Esophagus muscularis mucosa (tissue), 4 donors: ENCODE measurements at places on chromosomes 13 and 19. TPM values are rescaled to one million over a fixed set of nuclear protein-coding genes. Genes with fewer than 3 reads are reported as not detected.
A peak's percentile ranks its signal among the peaks of the same experiment; 100 is the strongest.

- DNase-seq, result peak; percentile 60
These were observed 510.5 kb downstream of the IRS2 start for GRCh38 chr13:109275852-109276251.

LILRA5 gene
- 1.5 TPM for total RNA-seq

BCAM gene
- 76.5 TPM for total RNA-seq

CGB2 gene
- total RNA-seq, result not detected

TNFSF9 gene
- total RNA-seq, result not detected

LCP1 gene
- 18.2 TPM for total RNA-seq

DNA sequence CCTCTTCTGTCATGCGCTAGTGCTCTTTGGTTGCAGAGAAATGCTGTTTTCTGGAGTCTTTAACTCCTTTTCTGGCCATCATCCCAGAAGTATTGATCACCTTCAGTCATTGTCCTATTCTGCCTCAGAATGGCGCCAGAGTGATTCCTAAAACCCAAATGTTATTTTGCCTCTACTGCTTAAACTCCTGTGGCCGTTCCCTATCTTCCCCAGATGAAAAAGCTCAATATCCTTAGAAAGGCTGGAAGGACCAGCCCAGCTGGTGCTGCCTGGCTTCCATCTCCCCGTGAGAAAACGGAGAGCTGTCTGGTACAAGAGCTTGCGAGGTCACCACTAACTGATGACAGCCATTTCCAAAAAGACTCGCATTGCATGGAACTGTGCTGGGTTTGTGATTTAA, 179.1 kb downstream of the RBM26 start:
- DNase-seq, result no peak

- DNase-seq, result no peak
These were observed 9.0 kb downstream of the RHPN2 start for GRCh38 chr19:33055718-33056117.

DNA sequence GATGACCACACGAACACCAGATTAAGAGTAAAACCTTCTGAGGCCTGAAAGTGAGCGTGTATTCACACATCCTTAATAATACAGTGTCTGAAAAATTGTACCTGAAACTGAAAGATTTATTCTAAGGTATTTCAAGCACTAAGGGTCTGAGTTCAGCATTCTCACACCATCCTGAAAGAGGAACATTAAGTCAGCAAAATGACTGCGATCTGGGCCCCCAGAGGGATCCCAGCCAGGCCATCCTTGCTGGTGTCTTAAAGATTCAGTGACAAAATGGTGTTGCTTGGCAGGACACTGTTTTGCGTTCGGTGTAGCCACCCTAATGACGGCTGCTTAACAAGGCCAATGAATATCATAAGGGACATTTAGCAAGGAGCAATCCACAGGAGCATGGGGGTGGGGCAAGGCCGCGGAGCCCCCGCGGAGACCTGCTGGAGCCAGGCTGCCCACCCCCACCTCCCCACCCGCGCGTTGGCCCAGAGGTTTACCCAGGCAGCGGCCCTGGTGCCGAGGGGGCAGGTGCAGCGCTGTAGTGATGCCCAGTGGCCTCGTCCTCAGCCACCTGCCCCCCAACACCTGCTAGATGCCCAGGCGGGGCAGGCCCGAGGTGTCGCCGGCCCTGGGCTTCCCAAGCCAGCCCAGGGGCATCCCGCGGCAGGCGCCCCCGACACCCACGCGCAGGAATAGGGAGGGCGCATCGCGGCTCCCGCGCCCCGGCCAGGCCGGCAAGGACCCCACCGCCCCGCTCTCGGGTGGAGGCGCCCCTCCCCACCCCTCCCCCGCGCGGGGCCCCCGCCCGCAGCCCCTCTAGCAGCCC, 742 bp downstream of the NALCN start:
- peak; percentile 62 for DNase-seq

TYROBP gene
- 49.0 TPM for total RNA-seq

- DNase-seq, result no peak
These were observed 21.5 kb upstream of the GPR18 start for GRCh38 chr13:99279637-99280036.

DNA sequence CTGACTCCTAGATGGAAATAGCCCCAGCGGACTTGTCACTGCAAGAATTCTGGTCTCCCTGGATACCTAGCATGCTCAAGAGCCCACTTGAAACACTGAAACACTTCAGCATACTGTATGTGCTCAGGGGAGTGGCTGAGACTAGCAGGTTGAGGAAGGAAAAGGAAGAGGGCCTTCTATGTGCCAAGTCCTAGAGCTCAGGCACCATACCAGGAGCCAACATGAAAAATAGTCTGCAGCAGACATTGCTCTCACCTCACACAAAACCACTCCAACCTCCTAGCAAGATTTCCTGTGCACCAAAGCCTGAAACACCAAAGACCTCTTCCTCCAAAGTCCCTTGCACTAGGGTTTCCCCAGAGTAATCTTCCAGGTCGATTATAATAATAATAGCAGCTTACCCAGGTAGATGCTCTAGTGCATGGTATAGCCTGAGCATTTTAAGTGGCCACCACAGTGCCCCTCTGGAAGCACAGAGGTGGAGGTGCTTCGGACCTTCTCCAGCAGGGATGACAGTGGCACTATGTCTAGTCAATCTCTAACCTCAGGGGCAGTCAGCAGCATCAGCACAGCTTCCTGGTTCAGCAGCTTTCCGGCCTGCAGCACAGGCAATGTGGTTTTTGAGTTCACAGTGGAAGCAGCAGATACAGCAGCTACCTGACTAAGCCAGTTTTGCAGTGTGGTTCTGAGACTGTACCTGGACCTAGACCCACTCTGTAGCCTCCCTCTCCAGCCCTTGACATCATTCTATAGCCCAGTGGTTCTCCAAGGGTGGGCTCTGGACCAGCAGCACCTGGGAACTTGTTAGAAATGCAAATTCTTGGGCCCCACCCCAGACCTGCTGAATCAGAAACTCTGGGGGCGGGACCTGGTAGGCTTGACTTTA, 45.6 kb upstream of the UBE2L5 start:
- DNase-seq, result no peak

DNA sequence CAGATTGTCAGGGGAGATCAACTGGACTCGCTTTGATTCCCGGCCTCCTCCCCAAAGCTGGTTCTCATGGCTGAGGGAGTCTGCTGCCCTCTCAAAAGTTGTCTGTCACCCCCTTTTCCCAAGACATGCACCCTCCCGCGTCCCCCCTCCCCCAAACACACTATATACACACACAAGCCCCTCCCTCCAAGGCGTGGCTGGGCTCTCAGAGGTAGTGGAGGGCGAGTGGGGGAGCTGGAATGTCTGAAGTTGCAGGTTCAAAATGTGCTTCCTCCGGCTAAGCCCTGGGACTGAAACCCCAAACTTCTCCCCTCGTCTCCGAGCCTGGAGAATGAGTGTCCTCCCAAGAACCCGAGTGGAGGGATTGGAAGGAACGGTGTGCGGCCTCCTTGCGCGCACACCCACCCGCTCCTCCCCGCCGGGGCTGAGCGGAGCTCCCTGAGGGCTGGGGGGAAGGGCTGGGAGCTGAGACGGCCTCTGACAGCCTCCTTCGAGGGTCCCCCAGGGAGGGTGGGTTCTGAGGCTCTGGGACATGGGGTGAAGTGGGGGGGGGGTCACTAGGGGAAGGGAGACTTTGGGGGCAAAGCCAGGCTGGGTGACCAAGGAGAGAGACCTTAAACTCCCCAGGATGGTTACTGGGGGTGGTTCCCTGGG, 9.9 kb upstream of the MEIS3 start:
- DNase-seq, result no peak

DNA sequence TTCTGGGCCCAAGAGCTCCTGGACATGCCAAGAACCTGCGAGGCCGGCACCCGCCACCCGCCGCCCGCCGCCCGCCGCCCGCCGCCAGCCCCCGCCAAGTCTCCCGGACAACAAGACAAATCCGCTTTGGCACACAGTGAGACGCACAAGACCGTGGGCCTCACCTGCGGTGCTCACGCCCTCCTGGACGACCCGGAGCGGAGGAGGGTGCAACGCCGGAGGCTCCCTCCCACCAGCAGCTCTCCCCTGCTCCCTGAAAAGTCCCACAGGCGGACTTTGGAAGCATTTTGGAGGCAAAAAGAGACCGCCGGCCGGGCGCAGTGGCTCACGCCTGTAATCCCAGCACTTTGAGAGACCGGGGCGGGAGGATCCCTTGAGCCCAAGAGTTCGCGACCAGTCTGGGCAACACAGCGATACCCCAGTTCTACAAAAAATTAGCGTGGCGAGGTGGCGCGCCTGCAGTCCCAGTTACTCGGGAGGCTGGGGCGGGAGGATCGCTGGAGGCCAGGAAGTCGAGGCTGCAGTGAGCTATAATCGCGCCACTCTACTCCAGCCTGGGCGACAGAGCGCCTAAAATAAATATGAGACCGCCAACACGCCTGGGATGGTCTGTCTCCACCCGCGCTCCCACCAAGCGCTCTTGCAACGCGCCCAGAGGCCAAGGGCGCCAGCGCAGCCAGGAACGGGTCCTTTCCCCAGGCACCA, 783 bp downstream of the RHPN2 start:
- no peak for DNase-seq

- no peak for DNase-seq
These were observed 16.4 kb upstream of the EMP3 start for GRCh38 chr19:48308631-48309586.

GRCh38 chr19:6260376-6260775, 19.4 kb downstream of the MLLT1 start:
- no peak for DNase-seq

DNA sequence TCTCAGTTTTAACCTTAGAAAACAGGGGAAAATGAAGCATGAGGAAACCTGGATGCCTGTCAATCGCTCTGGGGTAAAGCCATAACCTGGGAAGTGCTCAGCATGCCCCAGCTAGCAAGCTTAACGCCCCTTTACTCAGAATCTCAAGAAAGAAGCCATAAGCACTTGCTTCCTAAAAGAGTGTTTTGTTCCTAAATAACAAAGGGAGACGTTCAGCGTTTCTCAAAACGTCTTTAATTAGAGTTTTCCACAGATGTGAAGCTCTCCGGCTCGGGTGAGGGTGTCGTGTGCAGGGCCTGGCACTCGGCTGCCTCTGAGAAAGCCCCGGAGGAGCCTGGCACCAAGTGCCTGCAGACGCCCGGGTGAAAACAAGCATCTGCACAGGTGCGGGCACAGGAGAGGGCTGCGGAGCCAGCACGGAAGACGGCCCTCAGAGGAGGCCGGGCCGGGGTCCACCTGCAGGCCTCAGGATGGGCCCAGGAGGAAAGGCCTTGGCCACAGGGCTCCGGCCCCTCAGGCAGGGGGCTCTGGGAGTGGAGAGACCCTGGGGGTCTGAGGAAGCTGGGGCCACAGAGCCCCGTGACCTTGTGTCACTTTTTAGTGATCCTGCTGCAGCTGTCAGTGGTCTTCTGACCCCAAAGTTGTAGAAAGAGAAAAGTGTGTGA, 6.2 kb downstream of the GAS6 start:
- no peak for DNase-seq

UBL3 gene
- 44.5 TPM for total RNA-seq

- no peak for DNase-seq
These were observed 13.5 kb upstream of the TLE5 start for GRCh38 chr19:3075605-3076431.

DNA sequence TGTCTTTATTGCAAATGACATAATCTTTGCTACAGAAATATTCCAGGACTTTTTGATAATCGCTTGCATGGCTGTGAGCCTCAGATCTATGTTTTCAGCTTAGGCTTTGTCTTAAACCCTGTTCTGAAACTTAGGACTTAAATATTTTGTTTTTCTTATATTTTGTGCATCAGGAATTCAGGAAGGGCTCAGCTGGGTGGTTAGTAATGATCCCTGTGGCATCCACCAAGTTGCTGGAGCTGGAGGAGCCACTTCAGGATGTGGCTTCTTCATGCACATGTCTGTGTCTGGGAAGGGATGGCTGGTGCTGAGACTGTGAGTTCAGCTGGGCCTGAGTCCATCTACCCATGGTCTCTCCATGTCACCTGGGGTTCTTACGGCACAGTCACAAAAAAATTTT, 48.9 kb upstream of the LRCH1 start:
- no peak for DNase-seq

DNA sequence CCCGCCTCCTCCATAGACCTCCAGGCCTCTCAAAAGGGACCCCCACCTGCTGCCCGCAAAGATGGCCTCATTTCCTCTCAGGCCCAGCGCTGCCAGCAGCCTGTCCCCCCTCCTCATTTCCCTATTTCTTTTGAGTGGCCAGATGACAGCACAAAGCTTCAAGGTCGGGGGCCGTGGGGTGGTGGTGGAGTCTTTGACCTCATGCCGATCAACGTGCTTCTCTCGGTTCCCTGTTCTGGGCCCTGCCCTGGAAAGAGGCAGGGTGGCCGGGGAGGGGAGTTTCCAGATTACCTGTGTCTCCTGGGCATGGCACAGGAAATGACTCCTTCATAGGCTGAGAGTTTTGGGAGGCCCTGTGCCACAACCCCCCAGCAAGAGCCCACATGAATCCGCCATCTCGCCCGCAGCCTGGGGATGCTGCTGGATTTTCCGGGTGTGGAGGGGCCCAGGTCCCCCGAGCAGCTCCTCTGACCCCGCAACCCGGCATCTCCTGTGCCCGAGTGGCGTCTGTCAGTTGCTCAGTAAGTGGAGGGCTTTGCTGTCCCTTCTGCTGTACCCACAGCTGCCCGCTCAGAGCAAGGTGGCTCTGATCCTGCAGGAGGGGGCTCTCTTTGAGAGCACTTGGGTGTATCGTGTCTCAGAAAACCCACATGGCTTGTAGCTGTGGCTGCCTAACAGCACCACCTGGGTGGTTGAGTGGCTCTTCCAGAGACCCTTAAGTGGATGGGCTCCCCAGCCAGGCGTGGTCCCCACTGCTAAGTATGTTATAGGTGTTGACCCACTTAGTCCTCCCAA, 139.4 kb downstream of the SIPA1L3 start:
- DNase-seq, result no peak

ARRDC2 gene
- 30.6 TPM for total RNA-seq

HS6ST3 gene
- total RNA-seq, result 8.0 TPM

DIRAS1 gene
- total RNA-seq, result 19.2 TPM

GRCh38 chr13:84466461-84466860, 584.2 kb upstream of the SLITRK1 start:
- DNase-seq, result no peak

LAIR2 gene
- not detected for total RNA-seq

GRCh38 chr19:49056101-49056901, 1.2 kb downstream of the CGB7 start:
- no peak for DNase-seq

KIR3DL1 gene
- not detected for total RNA-seq

GFY gene
- not detected for total RNA-seq

GRCh38 chr13:111486801-111487200, 166.4 kb downstream of the TEX29 start:
- no peak for DNase-seq

GRCh38 chr13:43088093-43088511, 64.7 kb downstream of the DNAJC15 start:
- DNase-seq, result no peak

GRCh38 chr13:110496281-110496680, 65.2 kb downstream of the RAB20 start:
- no peak for DNase-seq
